ENCODE measurements at places on chromosomes 5 and 9. TPM values are rescaled to one million over a fixed set of nuclear protein-coding genes. Genes with fewer than 3 reads are reported as not detected.

GRCh38 chr5:55427157-55427556 lies 107.6 kb downstream of the PLPP1 start:
- DNase-seq: no peak

The C9 gene
- total RNA-seq: 0.44 TPM

DNA sequence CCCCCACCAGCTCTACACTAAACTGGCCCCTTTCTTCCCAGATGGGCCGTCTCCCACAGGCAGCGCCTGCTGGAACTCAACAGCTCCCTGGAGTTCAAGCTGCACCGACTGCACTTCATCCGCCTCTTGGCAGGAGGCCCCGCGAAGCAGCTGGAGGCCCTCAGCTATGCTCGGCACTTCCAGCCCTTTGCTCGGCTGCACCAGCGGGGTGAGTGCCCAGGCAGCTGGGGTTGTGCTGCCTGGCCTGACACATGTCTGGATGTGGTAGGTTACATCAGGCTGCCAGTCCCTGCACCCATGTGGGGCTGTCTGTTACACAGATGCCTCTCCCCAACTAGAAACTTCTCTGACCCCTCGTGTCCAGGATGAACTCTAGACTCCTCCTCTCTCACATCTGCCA lies 9.8 kb downstream of the NHP2 start:
- no peak for DNase-seq

DNA sequence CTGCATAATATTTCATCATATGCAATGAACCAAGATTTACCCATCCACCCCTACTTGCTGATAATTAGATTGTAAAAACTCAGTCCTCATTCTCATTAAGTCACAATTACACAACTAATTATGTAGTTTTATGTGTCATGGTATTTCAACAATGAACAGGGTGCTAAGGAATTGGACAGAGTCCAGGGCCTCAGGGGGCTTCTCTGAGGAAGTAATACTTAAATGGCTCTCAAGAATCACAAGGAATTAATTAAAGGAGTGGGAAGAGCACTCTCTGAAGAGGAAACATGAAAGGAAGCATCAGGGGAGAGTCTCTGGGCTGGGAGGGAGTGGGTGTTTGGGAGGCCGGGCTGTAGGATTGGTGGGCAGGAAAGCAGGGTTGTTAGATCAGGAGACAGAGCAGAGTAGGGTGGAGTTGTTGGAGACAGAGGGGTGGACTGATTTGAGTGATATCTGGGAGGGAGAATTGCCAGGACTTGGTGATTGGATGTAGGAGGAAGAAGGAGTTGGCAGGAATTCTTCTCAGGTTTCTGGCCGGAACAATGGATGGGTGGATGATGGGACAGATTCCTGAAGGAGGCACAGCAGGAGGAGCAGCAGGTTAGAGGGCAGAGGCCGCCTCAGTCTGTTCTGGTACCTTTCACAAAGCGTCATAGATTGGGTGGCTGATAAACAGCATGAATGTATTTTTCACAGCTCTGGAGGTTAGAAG lies 23.0 kb upstream of the NSG2 start:
- DNase-seq: no peak

DNA sequence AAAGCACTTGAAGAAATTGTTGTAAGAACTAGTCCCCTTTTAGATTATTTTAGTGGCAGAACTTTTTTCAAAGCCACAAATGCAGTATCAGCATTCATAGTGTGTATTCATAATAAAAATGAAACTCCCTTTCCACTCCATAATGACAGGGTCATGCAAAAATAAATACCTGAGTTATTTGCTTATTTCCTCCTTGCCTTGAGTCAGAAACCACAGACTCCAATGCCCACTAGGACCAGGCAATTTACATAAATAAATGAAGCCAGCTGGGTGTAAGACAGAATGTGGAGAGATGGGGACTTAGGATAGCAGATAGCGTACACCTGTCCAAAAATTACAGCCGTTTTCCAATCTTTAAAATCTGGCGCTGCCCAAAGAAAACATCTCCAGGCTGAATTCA lies 417.8 kb downstream of the TMEM161B start:
- DNase-seq: no peak

DNA sequence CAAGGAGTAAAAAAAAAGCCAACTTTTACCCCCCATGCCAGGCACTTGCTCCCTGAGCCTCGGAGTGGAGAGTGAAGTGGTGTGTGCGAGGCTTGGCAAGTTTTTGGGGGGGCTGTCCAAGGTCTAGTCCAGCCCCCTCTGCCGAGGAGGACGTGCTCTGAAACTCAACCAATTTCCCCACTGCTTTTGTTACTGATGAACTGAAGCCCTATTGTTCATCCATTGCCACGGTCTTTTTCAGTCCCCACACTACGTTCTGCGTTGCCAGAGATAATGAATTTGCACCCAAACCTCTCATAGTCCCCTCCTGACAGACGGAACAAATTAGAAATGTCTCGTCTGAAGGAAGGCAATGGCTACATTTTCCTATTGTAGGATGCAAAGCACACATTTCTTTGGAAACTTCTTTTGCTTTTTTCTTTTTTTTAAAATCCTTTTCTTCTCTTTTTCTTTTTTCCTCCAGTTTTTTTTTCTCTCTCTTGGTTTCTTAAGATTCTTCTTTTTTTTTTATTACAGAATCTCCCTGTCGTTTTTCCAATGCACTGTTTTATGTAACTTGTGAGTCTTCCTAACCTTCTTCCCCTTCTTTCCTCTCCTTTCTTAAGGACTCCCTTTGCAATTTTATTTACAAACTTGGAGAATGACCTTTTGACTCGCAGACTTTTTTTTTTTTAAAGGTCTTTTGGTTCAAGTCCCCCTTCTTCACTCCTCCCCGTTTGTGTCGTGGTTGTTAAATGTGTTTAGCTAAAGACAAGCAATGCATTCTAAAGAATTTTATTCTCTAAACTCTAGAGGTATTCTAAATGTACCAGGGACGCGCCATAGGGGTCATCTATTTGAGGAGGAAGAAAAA lies 209.5 kb downstream of the MEF2C start:
- no peak for DNase-seq

The FAM174A gene
- total RNA-seq: 22.7 TPM

- no peak for DNase-seq
Measured at GRCh38 chr5:159345336-159345735, 15.0 kb upstream of the IL12B start.

The CTXN3 gene
- not detected for total RNA-seq

The PKD2L2 gene
- total RNA-seq: not detected

GRCh38 chr9:112334432-112334841 lies 1.0 kb upstream of the PTBP3 start:
- no peak for DNase-seq

GRCh38 chr9:110257097-110257841 lies 962 bp upstream of the TXN start:
- DNase-seq: no peak

GRCh38 chr5:151737431-151737830 lies 21.0 kb downstream of the ATOX1 start:
- no peak for DNase-seq

The CDHR2 gene
- not detected for total RNA-seq

DNA sequence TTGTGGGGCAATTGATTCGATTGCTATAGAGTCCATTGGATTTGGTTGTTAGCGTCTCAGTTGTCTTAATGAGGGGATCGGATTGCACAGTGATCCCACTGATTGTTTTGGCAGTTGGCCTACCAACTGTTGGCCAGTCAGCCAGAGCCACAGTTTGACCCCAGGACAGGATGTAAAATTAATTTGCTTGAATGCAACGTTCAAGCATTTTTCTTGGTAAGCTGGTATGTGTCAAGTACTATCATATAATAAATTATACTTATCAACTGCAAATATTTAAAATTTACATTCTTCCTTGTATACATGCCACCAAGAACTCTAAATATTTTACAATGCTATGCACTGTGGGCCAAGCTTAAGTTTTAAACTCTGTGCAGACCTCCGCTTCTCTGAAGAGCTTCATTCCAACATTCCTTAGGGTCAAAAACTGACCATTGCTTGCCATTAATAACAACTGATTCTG lies 80.4 kb upstream of the OSMR start:
- no peak for DNase-seq

- no peak for DNase-seq
Measured at GRCh38 chr5:97547999-97548738, 365.1 kb upstream of the RIOK2 start.

DNA sequence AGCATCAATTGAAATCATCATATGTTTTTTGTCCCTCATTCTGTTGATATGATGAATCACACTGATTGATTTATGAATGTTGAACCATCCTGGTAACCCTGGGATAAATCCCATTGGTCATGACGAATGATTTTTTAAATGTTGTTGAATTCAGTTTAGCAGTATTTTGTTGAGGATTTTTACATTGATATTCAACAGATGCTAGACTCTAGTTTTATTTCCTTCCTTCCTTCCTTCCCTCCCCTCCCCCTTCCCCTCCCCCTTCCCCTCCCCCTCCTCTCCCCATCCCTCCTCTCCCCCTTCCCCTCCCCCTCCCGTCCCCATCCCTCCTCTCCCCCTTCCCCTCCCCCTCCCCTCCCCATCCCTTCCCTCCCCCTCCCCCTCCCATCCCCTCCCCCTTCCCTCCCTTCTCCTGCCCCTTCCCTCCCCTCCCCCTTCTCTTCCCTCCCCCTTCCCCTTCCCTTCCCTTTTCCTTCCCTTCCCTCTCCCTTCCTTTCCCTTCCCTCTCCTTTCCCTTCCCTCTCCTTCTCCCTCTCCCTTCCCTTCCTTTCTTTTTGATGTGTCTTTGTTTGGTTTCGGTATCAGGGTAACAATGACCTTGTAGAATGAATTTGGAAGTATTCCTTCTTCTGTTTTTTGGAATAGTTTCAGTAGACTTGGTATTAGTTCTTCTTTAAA lies 142.8 kb downstream of the AP3B1 start:
- DNase-seq: no peak

DNA sequence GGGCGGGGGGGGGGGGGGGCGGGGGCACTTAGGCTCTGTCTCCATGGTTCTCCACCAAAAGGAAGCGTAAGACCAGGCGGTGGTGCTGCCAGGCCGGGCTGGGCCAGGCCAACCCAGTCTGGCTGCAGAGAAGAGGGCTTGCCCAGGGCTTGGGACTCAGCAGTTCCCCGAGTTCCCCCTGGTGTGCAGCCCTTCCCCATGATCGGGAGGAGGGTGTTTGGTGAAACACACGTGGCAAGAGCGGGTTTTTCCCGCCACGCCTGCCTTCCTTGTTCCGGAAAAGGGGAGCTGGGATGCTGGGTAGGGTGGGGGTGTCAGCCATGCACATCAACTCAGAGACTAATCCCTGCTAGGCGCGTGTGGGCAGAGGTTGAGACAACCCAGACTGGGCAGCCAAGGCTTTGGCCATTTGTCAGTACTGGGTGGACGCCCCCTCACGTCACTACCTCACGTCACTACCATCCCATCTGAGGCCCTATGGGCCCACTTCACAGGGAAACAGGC lies 32.9 kb downstream of the PRRX2 start:
- no peak for DNase-seq

The LHX6 gene
- 32.0 TPM for total RNA-seq

- DNase-seq: no peak
Measured at GRCh38 chr5:56327809-56328208, 94.7 kb upstream of the ANKRD55 start.

The LVRN gene
- 0.41 TPM for total RNA-seq

- DNase-seq: no peak
Measured at GRCh38 chr5:23072179-23072578, 219.0 kb upstream of the CDH12 start.

DNA sequence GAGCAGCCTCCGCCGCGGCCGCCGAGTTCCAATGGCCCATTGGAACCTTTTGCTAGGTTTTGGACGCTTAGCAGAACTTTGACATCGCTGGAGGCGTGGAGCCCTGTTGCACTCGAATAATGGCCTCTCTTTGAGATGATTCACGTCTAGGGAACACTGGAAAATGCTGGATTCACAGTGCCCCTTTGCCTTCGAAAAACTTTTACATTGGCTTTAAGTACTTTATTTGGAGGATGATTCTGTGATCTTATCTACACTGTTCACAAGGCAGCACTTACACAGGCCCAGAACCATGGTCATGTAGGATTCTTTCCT lies 536 bp upstream of the PPIC start:
- peak; percentile 18 for DNase-seq

The C5 gene
- 1.7 TPM for total RNA-seq

GRCh38 chr5:41722359-41722950 lies 147.8 kb downstream of the OXCT1 start:
- no peak for DNase-seq

DNA sequence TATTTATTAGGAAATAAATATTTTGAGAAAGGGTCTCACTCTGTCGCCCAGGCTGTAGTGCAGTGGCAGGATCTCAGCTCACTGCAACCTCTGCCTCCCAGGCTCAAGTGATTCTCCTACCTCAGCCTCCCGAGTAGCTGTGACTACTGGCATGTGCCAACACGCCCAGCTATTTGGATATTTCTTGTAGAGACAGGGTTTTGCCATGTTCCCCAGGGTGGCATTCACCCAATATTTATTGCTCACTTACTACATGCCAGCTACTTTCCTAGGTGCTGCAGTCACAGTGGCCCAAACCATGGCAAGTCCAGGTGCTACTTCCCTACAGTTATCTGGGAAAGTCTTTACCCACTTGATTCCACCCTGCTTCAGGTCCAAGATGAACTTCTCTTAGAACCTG lies 8.3 kb upstream of the MED7 start:
- no peak for DNase-seq

The SUSD3 gene
- total RNA-seq: not detected

The IFT74 gene
- 6.9 TPM for total RNA-seq

- no peak for DNase-seq
Measured at GRCh38 chr9:98210435-98210834, 18.0 kb upstream of the CORO2A start.

DNA sequence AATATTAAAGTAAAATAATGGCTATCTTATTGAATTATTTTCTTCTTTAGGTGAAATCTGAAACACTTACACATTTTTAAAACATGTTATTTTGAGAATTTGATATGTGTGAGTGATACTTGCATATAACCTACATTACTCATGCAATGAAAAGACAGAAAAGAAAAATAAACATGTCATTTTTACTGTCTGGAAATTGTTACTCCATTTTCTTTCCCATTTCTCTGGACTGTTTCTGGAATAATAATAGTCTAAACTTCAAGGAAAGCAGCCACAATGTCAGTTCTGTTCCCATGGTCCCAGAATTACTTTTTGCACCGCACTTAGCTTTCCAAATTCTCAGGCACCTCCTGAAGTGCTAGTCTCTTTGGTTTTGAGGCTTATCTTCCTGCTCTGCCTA lies 145.5 kb downstream of the PRR16 start:
- no peak for DNase-seq

All from glomerular endothelial cell (primary cell).